ENCODE measurements at places on chromosomes 2 and 18.

GRCh38 chr2:233542507-233542906 lies 24.1 kb downstream of the USP40 start:
- no peak for DNase-seq

DNA sequence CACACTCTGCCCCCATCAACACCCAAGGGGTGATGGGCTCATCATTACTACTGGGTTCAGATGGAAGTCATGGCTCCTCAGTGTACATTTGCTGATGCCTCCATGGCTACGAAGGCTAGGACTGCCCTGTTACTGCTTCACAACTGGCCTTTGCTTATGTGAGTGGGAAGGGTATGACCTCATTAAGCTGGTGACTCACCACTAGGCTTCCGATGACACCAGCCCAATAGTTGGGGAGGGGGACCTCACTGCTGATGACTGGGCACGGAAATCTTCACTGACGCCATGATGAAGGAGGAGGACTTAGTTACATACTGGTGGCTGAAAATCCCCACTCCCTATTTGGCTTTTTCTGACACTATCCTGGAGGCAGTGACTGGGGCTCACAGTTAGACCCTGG lies 263.2 kb downstream of the CMPK2 start:
- no peak for DNase-seq

DNA sequence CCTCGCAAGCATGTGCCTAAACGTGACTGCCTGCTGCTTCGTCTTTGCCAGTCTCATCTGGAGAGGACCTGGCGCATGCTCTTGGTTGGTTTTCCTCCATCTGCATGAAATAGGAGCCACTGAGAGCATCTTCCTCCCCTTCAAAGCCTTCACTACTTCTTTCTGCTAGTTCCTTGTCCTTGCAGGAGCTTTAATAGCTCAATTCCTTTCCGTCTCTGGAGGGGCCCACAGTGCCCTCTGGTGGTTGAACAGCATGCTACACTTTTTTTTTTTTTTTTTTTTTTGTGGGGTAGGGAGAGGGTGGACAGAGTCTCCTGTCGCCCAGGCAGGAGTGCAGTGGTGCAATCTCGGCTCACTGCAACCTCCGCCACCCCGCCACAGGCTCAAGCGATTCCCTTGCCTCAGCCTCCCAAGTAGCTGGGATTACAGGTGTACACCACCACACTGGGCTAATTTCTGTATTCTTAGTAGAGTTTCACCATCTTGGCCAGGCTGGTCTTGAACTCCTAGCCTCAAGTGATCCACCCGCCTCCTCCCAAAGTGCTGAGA lies 59.6 kb downstream of the SP110 start:
- DNase-seq, result peak; percentile 81

DNA sequence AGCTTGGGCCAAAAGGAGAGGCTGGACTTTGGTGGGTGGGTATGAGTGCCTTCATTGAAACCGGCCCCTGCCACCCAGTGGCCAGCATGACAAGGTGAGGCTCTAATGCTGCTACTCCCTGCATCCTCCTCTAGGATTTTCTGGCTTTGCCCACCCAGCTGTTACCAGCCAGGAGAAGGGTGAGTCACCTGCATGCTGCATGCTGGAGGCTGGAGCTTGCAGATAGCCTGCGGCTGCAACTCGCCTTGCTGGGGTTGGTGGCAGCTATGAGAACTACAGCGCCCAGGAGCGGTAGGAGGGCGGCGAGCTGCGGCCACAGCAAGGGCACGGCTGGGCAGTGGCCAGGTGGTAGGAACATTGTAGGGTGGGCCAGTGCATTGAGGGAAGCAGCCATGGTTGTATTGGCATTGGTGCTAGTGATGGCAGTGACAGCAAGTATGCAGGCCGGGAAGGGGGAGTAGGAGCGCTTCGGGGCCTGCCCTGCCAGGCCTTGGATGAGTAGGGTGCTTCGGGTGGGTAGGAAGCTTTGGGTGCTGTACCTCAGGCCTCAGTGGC lies 75.4 kb upstream of the SLC35G4 start:
- DNase-seq, result no peak

GRCh38 chr2:21715887-21716286 lies 592.1 kb downstream of the TDRD15 start:
- no peak for DNase-seq

DNA sequence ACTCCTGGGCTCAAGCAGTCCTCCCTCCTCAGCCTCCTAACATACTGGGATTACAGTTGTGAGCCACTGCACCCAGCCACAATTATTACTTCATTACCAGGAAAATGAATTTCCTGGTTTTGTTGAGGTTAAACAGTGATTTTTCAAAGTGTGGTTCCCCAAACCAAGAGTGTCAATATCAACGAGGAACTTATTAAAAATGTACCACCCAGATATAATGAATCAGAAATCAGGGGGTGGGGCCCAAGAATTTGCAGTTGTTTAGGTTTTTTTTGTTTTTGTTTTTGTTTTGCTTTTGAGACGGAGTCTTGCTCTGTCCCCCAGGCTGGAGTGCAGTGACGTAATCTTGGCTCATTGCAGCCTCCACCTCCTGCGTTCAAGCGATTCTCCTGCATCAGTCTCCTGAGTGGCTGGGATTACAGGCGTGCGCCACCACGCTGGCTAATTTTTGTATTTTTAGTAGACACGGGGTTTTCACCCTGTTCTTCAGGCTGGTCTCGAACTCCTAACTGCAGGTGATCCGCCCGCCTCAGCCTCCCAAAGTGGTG lies 94.1 kb downstream of the WDSUB1 start:
- no peak for DNase-seq

- DNase-seq, result peak; percentile 70
These were observed 87.9 kb downstream of the ICOS start for GRCh38 chr2:204024503-204024902.

GRCh38 chr2:223580951-223581350 lies 21.2 kb downstream of the SCG2 start:
- no peak for DNase-seq

GRCh38 chr2:96913398-96914202 lies 43.7 kb upstream of the SEMA4C start:
- DNase-seq, result peak; percentile 82

- DNase-seq, result no peak
These were observed 360.4 kb downstream of the SLC4A3 start for GRCh38 chr2:219987830-219988229.

GRCh38 chr2:238505892-238506280 lies 79.2 kb downstream of the ASB1 start:
- no peak for DNase-seq

GRCh38 chr2:32559136-32559535 lies 68.7 kb upstream of the TTC27 start:
- DNase-seq, result no peak

DNA sequence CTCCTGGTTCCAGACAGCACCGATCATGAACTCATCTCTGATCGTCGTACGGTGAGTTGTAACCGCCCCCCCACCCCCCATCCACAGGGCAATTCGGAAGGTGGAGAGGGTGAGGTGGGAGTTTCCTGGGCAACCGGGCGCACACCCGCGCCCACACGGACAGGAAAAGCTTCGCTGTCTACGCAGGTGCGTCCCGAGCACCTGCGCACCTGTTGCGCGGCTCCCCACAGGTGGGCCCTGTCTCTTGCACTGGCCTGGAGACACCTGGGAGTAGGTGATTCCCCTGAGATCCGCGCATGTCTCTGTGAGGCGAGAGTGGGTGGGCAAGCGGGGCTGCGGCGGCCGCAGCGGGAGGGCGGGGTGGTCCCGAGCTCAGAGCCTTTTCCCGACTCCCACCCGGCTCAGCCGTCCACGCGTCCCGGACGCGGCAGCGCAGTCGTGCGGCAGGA lies 459 bp upstream of the ATP6V1C2 start:
- no peak for DNase-seq

GRCh38 chr2:25851740-25852503 lies 26.4 kb downstream of the ASXL2 start:
- DNase-seq, result peak; percentile 93

- no peak for DNase-seq
These were observed 65.4 kb downstream of the PLA2R1 start for GRCh38 chr2:159996792-159997546.

DNA sequence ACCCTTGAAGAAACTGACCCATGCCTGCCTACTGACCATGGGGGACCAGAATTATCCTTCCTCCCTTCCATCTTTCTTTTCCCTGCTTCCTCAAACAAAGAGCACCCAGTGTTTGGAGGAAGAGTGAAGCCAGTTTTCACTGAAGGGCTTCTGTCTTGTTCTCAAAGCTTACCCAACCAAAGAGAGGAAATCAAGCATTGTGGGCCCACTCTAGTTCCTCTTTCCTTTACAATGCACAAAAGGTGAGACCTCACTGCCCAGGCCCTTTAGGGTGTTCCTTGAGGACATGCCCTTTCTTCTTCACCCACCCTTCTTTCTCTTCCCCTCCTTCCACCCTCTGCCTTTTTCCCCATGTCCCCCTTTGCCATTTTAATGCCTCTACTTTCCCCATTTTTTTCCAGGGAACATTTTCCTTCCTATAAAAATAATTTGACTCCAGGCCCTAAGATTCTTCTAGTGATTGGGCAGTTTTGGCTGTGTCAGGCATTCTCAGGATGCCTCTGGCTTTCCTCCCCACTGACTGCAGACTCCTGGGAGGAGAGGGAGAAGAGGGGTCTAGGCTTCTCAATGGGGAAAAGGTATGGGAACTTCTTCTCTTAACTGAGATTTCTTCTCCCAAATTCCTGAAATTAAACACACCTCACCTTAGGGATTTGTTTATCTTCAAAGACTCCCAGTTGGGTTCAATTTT lies 126.6 kb upstream of the RMDN2 start:
- DNase-seq, result peak; percentile 40

DNA sequence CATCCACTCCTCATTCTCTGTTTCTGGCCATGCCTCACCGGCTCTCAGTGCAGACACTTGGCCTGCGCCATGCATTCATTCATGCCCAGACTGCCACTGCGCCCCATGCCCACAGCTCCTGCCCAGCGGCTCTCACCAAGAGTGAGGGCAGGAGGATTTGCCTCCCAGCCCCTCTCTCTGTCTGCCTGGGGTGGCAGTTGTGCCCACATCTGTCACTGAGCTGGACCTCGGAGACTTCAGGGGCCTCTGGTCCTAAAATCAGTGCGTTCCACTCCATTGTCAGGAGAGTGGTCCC lies 75.1 kb downstream of the CIB4 start:
- DNase-seq, result no peak

DNA sequence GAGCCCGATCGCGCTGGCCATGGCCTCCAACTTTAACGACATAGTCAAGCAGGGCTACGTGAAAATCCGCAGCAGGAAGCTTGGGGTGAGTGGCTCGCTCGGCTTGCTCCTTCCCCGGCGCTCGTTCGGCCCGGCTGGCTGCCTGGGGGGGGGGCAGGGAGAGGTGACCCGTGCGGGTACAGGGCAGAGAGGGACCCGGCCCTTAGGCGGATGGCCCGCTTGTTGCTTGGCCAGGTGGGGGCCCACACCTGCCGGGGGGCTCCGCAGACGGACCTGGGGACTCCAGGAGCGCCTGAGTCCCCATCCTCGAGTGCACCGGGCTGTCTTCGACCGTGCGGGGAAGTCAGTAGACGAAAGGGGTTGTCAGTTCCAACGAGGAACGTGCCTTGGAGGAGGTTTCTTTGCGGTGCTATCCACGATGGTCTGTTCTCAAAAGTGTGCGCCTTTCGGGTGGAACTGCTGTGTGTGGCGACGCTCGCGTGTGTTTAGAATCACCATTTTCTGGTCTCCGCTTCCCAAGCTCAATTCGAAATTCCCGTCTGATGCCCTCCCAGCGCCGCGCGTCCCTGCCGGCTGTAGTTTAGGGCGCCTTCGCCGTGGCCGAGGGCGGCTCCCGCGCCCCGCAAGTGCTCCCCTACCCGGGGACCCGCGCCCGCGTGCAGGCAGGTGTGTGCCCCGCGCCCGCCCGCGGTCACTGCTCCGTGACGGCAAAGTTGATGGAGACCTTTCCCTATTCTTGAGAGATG lies 711 bp downstream of the DOK6 start:
- DNase-seq, result peak; percentile 22

DNA sequence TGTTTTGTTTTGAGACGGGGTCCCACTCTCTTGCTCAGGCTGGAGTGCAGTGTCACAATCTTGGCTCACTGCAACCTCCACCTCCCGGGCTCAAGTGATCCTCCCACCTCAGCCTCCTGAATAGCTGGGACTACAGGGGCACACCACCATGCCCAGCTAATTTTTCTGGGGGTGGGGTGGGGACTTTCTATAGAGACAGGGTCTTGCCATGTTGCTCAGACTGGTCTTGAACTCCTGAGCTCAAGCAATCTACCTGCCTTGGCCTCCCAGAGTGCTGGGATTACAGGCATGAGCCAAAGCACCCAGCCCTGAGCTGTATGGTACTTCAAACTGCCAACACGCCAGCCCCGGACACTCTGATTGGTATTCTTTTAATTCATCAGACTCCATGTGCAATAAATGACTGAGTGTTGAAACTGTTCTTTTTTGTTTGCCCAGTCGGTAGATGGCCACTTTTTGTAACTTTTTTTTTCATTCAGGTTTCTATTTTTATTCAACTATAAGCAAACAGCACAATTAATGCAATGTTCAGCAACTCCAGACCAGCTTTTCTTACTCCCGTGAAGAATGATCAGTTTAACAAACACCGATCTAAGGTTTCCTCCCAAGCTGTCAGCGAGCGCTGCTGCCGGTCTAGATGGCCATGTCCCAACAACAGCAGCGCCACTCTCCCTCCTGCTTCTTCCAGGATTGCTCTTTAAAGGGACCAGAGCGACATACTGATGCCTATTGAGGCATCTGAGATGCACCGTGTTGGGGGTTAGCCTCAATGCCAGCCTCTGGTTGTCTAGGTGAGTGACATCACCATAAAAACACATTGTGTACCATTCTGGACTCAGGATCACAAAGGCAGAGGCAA lies 12.5 kb upstream of the TGOLN2 start:
- DNase-seq, result no peak

DNA sequence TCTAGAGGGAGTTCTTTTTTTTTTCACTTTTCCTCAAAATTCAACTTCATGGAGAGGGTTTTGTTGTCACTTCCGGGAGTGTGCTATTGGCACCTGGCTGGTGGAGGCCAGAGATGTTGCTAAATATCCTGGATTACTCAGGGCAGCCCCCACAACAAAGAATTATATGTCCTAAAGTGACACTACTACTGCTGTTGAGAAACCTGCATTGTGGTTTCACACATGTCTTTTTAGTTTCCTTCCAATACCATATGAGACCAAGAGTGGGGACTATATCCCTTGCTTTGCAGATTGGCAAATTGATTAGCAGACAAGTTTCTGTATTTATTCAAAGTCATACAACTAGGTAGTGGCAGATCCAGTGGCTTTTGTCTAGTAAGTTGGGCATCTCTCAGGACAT lies 826.8 kb downstream of the TRIB2 start:
- DNase-seq, result no peak

GRCh38 chr2:219554350-219554749 lies 10.5 kb downstream of the TMEM198 start:
- no peak for DNase-seq

- DNase-seq, result no peak
These were observed 84.5 kb upstream of the LCLAT1 start for GRCh38 chr2:30362468-30363081.

GRCh38 chr2:143219266-143219665 lies 90.0 kb downstream of the ARHGAP15 start:
- no peak for DNase-seq

- no peak for DNase-seq
These were observed 71.5 kb downstream of the NYAP2 start for GRCh38 chr2:225471039-225471438.

- no peak for DNase-seq
These were observed 206.0 kb downstream of the ATAD2B start for GRCh38 chr2:23720705-23721453.

GRCh38 chr2:223101340-223102039 lies 49.5 kb downstream of the KCNE4 start:
- DNase-seq, result peak; percentile 12

Data from common myeloid progenitor, CD34-positive (primary cell).